Forelimb muscle (tissue), 1 donor: ENCODE measurements at places on chromosomes 5 and 9.

- DNase-seq, result no peak
Measured at GRCh38 chr5:42952578-42952974, 87.5 kb downstream of the ANXA2R start.

GRCh38 chr9:105681724-105682123 is 12.6 kb upstream of the TMEM38B start:
- DNase-seq, result no peak

- peak; percentile 65 for DNase-seq
Measured at GRCh38 chr9:34379334-34380033, 2.8 kb upstream of the MYORG start.

DNA sequence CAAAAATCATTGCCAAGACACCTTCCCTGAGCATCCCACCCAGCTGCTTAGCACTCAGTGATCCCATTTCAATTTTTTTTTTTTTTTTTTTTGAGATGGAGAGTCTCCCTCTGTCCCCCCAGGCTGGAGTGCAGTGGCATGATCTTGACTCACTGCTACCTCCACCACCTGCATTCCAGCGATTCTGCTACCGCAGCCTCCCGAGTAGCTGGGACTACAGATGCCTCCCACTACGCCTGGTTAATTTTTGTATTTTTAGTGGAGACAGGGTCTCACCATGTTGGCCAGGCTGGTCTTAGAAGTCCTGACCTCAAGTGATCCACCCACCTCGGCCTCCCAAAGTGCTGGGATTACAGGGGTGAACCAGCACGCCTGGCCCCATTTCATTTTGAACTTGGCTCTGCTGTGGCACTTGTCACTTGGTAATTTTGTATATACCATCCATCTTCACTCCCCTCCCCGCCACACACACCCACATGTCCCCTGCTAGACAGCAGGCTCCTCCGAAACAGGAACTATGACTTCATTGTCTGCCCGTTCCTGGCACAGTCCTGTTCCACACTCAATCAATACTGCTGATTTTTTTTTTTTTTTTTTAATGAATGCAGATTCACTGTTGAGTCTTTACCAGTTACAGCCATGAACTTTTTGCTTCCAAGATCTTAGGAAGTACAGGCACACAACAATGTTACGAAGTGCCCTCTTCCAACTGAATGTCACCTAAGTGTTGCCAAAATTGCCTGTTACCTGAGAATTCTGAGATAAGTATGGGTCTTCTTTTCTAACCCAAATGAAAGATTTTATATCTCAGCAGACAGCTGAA is 17.3 kb upstream of the ZBTB34 start:
- DNase-seq, result no peak

GRCh38 chr5:44952376-44952775 is 143.6 kb downstream of the MRPS30 start:
- DNase-seq, result no peak
